GM23248 (cell line): ENCODE measurements at places on chromosomes 4 and X. TPM values are rescaled to one million over a fixed set of nuclear protein-coding genes. Genes with fewer than 3 reads are reported as not detected.

GATA1 gene
- not detected in 2 replicates for polyA plus RNA-seq

PNMA6A gene
- polyA plus RNA-seq = 0.19 TPM in 1 of 2 replicates, not detected in the other

FGF13 gene
- 4.5 and 5.7 TPM in 2 replicates for polyA plus RNA-seq

ZCCHC18 gene
- 0.57 and 0.58 TPM in 2 replicates for polyA plus RNA-seq

BRS3 gene
- polyA plus RNA-seq = not detected in 2 replicates

GLOD5 gene
- not detected in 2 replicates for polyA plus RNA-seq

PLAC1 gene
- polyA plus RNA-seq = not detected in 2 replicates

MID1 gene
- 5.9 and 6.5 TPM in 2 replicates for polyA plus RNA-seq

DCK gene
- 40.3 and 40.6 TPM in 2 replicates for polyA plus RNA-seq

DNA sequence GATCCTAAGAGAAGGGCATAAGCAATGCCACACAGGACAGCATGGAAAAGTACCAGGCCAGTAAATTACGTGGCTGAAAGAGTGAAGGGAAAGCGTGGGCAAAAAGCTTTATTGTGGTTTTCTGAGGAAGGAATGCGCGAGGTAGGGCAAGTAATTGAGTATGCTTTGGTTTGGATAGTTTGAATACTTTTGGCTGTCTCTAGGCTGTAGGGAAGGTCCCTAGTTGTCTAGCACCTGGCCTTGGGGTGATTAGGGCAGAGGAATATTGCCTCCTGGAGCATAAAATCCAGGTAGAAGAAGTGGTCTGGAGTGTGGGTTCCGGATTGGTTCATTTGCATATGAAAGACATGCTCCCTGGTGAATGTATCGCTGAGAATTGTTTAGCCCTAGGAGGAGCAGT, 46.4 kb upstream of the NALF2 start:
- no peak for DNase-seq

DNA sequence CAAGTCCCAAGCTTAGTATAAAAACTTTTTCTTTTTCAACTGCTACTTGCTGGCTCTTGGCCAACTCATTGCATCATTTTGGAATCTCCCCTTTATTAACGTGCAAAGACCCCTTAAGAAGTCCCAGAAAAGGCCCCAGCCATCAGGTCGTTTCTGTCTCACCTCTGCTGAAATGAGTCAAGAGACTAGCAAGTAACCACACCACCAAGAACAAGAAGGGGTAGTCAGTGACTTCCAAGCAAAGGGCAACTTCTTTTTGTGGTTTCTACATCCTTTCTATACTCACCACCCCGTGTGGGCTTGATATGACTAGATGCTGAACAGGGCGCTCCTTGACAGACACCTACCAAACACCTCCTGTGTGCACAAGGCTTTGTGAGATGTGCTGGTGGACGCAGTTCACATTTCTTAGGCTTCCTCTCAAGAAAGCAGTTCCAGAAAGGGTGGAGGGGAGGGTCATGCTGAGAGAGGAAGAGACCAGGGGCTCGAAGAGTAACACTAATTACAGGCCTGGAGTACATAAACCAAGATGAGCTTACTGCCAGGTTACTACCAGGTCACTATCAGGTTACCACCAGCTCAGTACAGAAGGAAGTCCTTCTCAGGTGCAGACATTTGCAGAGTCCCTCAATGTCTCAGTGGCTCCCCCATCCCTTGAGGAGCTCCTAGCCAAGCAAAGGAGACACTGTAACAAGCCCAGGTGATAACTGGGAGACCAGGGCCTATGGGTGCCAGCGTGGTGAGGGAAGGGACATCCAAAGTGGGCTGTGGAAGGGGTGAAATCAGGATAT, 19.3 kb downstream of the JAKMIP1 start:
- DNase-seq = no peak

- DNase-seq = no peak
These were observed 15.5 kb downstream of the P2RY8 start for GRCh38 chrX:1521459-1521956.

GRCh38 chr4:113725963-113726362, 35.6 kb downstream of the CAMK2D start:
- DNase-seq = no peak

DNA sequence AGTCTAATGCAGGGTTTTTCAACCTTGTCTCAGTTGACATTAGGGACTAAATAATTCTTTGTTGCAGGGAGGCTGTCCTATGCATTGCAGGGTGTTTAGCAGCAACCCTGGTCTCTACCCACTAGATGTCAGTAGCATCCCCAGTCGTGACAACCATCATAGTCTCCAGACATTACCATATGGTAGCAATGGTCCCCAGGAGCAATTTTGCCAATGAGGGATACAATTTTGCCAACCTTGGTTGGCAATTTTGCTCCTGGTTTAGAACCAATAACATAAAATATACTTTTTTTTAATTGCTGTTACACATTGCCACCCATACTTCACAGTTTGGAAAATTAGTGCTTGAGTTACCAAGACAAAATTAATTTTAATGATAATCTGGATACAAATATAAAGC, 6.0 kb downstream of the EREG start:
- peak; percentile 75 for DNase-seq

DNA sequence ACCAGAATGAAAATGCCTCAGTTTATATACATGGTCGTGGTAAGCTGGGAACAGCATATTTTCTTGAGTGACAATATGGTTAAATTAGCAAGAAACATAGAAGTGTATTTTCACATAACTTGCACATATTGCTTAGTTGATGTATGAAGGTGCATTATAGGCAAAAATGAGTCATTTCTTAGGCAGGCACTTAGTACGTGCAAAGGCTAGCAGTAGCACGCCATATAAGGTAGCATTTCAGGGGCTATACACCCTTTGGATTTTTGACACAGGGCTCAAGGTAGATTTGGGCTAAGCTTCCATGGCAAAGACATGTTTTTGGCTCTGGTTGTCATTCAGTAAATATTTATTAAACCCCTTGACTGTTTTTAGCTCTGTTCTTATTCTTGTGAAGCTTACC, 33.1 kb downstream of the PCDH7 start:
- DNase-seq = peak; percentile 5

GRCh38 chr4:95515589-95515988, 33.2 kb downstream of the UNC5C start:
- no peak for DNase-seq

- DNase-seq = no peak
These were observed 80.0 kb upstream of the TENM3 start for GRCh38 chr4:182163180-182163579.

- DNase-seq = peak; percentile 4
These were observed 75.2 kb downstream of the PAQR3 start for GRCh38 chr4:78863991-78864390.

DNA sequence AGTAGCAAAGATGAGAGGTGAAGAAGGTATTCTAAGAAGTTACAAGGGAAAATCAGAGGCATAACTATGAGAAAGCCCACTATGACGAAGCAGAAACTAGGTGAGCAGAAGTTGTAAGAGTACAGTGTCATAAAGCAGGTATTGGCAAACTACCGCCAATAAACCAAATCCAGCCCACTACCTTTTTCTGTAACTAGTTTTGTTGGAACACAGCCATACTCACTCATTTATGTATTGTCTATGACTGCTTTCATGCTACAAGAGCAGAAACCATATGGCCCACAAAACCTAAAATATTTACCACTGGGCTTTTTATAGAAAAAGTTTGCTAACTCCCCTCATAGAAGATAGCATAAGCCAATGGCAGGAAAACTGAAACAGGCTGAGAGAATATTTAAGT, 31.8 kb upstream of the ZCCHC13 start:
- no peak for DNase-seq

DNA sequence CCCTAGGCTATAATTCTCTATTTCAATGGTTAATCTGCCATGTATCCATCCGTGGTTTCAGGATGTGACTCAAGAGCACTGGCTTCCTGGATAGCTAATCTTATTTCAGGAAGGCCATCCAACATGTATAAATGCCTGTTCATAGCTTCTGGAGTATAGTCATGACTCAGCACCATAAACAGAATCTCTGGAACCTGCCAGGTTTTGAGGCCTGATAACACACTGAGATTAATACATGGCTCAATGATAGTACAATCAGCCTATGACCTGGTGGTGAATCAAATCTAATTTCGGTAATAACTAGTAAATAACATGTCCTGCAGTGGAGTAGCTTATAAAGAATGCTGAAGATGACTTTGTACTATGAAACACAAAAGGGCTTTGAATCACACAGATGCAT, 5.7 kb upstream of the IL13RA2 start:
- DNase-seq = peak; percentile 78

DNA sequence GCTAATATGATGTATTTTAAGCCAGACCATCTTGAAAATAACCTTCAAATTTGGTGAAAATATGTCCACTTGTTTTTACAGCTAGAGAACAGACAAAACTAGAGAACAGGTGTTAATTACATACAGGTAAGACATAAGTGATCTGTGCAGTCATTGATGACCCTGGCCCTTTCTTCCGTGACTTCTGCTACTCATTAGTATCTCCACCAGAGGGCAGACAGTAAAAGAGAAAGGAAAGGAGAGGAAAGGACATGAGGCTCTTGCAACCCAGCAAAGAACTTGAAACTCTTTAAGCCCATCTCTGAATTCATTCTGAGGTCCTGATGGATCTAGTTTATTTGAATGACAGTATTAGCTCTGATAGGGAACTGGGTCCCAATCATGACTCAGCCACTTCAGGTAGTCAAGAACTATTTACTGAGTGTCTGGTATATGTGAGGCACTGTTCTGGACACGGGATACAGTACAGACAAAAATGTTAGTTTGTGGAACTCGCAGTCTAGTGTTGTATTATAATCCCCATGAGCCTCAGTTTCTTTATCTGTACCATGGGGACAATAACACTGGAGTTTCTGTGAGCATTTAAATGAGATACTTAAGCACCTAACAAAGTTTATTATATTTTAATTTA, 121.0 kb upstream of the TEX13D start:
- peak; percentile 48 for DNase-seq

DNA sequence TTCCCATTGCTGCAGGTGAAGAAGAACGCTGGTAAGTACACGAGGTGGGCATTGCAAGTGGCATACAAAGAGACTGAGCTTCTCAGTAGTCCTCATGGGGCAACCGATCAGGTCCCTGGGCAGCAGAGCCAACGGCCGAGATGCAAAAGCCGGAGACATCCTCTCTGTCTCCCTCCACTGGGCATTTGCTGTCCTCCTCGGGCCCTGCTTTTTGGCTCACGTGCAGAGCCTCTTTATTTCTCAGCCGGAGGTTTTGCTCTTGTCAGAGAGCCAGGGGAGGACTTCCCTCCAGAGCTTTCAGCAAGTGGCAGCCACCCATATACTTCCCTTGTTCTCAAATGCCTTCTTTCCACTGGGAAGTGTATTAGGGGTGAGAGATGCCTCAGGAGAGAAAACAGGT, 18.0 kb downstream of the STARD8 start:
- no peak for DNase-seq

DNA sequence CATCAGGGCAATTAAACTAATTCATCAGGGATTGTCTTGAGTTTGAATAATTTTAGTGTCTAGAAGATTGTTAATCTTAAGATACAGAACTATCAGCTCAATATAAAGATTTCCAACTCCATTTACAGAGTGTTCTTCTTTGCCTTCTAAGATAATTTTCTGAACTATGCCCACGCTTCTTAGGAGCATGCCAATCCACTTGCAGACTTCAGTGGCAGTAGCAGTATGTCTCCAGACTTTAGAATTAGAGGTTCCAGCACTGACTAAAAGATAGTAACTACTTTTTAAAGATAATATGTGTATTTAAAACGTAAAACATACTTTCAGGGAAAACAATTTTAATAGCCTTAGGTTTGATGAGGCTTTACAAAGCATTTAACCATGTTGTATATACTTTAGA, 34.2 kb upstream of the GALNT7 start:
- no peak for DNase-seq

DNA sequence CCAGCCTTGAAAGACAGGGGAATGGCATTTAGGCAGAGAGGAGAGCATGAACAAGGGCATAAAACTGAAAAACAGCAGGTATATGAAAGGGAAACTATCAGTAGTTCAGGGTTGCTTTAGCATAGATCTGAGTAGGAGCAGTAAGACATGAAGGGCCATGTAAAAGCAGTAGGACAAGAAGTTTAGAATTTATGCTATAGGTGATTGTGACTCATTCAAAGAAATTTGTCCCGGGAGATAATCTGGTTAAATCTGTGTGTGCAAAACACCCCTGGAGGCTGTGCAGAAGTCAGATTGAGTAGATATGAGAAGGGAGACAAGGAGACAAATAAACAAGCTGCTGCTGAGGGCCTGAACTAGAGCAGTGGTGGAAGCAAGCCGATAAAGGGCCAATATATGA, 109.1 kb upstream of the BMP3 start:
- DNase-seq = no peak

DNA sequence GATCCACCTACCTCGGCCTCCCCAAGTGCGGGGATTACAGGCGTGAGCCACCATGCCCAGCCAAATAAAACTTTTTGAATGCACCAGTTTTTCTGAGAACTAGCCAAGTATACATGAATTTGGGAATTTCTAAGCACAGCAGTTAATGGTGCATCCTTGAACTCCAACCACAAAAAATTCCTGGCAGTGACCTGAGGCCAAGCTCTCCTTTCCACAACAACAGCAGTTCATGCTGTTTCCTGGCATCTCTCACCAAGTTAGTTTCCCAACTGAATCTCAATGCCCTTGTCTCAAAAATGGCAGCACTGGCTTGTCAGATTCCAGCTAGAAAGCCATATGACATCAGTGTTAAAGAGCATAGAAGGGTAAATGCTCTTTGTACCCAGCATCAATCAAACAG, 15.9 kb upstream of the XKRX start:
- no peak for DNase-seq

DNA sequence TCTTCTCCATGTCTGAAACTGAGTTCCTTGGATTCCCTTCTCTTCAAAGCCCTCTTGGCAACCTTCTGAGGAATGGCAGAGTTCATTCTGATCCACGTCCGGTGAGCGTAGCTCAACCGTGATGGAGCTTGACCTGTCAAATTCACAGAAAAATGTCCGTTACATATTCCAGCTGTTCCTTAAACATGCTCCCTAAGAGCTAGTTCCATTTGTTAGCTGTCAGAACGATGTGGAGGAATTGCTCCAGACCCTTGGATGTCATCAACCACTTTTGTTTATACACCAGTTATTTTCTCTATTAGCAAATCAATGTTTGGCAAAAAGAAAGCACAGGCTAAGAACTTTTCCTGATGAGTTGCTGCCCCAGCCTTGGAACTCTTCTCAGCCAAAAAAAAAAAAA, 50.1 kb downstream of the NHS start:
- no peak for DNase-seq

GRCh38 chr4:88158038-88158488, 376 bp downstream of the ABCG2 start:
- DNase-seq = peak; percentile 72
